ENCODE measurements at places on chromosomes 13 and 19.

- no peak for DNase-seq
Observed at GRCh38 chr13:79456656-79457365, 24.1 kb upstream of the NDFIP2 start.

DNA sequence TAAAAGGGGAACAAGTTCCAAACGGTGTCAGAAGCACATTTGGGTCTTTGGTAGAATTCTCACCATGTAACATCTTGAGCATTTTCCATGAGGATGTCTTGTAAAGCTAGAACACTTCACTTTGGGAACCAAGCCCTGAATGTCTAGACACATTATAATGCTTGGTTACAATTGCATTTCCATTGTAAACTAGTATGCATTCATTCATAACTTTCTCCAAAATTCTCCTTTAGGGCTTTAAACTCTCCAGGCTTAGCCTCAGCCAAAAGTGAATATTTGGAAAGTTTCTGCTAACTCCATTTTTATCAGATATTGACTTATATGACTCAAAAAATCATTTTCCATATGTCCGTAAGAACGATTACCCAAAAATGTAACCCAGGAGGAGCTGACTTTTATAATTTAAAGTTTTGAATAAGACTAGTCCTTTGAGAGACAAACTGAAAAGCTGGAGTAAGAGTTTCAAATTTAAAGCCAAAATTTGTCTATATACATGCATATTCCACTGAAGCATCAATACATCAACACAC lies 1170.4 kb downstream of the EFNB2 start:
- DNase-seq, result no peak

- DNase-seq, result no peak
Observed at GRCh38 chr13:80303225-80303811, 37.6 kb downstream of the SPRY2 start.

DNA sequence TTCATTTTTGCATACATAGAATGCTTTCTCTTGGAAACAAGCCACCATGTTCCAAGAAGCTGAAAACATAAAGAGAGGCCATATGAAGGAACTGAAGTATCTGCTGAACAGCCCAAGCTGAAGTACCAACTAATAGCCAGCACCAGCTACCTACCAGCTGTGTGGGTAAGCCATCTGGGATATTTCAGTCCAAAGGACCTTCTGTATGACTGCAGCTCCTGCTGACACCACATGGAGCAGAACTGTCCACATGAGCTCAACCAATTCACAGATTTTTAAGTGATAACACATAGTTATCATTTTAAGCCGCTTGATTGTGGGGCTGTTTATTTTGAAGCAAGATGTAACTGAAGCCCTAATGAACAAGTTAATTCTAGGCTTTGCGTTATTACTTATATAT lies 621.1 kb upstream of the KLHL1 start:
- DNase-seq, result no peak

- DNase-seq, result peak; percentile 61
Observed at GRCh38 chr19:11694533-11695439, 44.0 kb downstream of the ZNF823 start.

GRCh38 chr19:11373166-11373884 lies 1.1 kb upstream of the SWSAP1 start:
- no peak for DNase-seq

- DNase-seq, result no peak
Observed at GRCh38 chr19:33905473-33905936, 108.8 kb downstream of the KCTD15 start.

DNA sequence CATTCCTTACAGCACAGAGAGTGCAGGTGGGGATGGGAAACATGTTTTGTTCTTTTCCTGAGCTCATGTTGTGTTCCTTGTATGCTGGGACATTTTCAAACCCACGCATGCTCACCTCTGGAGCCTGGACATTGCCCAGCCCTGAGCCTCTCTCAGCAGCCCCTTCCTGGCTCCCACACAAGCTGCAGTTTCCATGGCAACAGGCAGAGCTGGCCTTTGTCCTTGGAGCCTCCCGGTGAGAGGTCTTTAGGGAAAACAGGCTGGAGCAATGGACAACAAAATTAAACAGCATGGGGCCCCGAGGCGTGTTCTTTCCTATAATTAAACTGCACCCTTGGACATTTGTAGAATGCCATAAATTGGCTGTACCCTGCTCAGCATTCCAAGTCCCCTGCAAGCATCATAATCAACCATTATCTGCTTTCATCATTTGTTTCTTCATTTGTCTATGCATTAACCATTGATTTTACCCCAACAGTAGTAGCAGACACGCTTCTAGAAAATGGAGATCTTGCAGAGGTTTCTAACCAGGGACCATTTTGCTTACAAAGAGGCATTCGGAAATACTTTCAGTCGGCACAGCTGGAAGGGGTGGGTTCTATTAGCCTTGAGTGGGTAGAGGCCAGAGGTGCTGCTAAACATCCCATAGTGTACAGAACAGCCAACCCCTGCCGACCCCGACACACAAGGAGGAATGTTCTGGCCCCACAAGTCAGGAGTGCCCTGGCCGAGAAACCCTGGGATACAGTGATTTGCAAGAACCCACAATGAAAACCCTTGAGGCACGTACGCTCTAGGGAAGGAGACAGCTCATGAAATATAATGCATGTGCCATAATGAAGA lies 133.4 kb upstream of the PEG3 start:
- no peak for DNase-seq

- DNase-seq, result no peak
Observed at GRCh38 chr13:102688306-102688973, 6.4 kb downstream of the METTL21C start.

GRCh38 chr13:92972751-92973150 lies 253.9 kb upstream of the GPC6 start:
- no peak for DNase-seq

DNA sequence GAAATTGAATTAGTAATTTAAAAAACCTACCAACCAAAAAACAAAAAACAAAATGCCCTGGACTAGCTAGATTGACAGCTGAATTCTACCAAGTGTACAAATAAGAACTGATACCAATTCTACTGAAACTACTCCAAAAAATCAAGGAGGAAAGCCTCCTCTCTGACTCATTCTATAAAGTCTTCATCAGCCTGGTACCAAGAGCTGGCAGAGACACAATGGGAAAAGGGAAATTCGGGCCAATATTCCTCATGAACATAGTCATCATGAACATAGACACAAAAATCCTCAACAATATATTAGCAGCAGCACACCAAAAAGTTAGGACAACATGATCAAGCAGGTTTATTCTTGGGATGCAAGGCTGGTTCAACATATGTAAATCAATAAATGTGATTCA lies 2667.7 kb upstream of the PCDH20 start:
- DNase-seq, result no peak

DNA sequence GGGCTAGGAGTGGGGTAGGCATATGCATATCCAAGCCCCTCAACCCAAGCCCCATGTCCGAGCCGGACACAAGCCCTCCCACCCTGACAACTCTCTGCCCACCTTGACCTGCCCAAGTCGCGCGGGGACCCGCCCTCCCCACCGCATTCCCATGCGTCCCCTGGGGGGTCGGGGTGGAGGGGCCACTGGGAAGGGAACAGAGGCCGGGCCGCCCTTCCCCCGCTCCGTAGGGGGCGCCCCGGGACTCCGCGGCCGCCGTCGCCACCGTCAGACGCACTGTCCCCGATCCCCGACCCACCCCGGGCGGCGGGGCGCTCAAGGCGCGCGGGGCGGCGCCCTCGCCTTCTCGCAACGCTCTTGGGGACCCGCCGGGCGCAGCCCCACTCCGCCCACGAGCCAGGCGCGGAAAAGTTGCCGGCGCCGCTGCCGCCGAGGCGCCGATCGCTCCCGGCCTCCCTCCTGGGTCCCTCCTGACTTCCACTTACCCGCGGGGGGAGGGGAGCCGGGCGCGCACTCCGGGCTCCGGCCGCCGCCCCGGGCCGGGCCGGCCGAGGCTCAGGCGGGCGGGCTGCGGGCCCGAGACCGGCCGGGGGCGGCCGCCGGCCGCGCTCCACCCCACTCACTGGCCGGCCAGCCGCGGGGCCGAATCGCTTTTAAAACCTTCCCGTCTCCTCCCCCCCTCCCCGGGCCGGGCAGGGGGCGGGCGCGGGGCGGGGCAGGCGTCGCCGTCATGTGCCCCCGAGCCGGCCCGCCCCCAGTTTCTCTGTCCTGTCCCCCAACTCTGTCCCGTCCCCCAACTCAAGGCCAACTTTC lies 34.4 kb upstream of the NANOS3 start:
- DNase-seq, result peak; percentile 71

DNA sequence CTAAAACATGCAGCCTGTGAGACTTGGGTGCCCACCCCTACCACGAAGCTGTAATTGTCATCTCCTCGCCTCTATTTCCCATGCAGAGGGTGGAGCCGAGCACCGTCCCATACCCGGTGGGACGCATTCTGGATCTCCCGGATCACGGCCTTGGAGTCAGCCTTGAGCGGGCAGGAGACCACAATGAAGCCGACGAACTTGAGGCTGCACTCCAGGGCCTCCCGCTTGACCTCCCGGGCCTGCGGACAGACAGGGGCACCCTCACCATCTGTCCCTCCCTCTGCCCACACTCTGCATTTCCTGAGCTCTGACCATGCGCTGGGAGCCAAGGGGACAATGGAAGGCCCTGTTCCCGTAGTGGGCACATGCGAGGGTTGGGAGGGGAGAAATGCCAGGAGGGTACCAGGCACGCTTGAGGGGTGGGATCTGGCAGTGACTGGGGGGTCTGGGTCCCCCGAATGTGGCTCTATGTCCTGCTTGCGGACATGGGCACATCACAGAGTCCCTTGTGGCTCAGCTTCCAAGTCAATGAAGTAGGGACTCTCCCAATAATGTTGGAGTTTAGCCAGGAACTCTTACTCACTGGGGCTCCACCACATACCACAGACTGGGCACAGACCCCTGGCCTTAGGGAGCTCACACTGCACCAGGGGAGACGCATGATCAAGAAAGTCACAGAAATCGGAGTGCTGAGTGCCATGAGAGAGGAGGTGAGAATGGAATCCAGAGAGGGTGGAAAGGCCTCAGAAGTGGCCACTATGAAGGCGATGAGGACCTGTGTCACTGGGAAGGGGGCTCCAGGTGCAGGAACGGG lies 9.2 kb upstream of the GMIP start:
- DNase-seq, result no peak

DNA sequence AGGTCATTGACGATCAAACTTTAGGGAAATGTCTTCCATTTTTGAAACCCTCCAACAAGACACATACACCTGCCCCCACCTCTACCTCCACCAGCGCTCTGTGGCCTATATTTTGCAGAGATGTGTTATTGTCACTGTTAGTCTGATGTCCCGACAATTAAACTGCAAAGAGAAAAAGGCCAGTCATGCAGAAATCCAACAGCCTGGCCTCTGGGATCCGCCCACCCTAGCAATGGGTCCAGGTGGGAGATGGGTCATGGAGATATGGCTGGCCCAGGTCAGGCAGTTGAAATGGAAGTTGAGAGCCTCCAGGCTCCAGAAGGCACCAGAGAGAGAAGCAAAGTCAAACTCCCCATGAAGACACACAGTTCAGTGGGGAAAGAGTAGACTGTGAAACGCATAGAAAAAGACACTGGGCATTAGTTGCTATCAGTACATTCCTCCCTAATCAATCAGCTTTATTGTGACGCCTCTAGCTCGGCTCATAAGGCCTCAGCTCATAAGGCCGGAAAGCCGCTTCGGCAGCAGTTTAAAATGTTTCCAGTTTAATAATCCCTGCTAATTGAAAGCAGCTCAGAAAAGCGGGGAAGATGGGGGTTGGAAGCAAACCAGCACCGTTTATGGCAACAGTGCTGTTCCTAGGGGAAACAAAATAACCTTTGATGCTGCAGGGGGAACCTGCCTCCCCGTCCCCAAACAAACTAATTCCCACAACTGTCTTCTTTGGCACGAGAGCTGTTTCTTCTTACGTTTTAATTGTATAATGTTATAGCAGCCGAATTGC lies 239.7 kb upstream of the ZNF507 start:
- DNase-seq, result no peak

GRCh38 chr13:102012299-102013293 lies 389.3 kb downstream of the FGF14 start:
- DNase-seq, result no peak

- DNase-seq, result no peak
Observed at GRCh38 chr13:110978390-110978789, 63.5 kb upstream of the ANKRD10 start.

DNA sequence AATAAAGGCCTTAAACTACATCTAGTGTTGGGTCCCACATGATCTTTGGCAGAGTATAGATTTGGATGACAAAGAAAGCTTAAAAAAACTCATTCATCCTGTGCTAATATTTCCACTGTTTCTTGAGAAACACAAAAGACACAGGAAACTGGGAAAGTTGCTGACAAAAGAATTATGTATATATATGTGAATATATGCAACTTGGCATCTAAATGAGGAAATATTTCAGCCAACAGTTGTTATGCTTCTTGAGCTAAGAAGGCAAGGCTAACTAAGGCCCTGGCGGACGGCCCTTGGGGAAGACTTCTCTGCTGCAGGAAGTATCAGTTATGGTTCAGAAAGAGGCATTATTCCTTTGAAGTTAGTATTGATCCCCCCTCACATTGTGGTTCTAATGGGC lies 491.8 kb downstream of the DIAPH3 start:
- DNase-seq, result no peak

DNA sequence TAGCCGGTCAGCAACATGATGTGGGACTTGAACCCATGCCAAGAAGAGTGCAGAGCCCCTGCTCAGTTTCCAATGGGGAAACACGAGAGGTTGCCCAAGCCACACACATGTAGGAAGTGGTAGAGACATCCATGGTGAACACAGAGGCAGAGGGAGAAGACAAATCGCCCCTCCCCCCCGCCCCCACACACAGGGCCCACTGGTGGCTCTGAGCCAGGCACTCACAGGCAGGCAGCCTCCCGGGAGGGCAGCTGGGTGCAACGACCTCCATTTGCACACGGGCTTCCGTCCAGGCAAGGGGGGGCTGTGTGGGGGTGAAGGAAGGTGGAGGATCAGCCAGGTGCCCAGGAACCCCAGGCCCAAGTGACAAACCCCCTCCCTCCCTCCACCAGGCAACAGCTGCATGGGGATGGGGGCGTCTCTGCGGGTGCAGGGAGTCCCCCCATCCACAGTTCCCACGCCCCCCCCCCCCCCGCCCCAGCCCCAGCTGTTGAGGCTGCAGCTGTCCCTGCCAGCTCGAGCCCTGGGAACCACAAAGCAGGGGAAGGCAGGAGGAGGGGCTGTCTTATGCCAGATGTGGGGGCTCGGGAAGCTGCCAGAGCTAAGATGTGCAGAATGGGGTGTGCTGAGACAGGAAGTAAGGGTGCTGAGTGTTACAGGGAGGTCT lies 3.4 kb downstream of the NOTCH3 start:
- DNase-seq, result no peak

DNA sequence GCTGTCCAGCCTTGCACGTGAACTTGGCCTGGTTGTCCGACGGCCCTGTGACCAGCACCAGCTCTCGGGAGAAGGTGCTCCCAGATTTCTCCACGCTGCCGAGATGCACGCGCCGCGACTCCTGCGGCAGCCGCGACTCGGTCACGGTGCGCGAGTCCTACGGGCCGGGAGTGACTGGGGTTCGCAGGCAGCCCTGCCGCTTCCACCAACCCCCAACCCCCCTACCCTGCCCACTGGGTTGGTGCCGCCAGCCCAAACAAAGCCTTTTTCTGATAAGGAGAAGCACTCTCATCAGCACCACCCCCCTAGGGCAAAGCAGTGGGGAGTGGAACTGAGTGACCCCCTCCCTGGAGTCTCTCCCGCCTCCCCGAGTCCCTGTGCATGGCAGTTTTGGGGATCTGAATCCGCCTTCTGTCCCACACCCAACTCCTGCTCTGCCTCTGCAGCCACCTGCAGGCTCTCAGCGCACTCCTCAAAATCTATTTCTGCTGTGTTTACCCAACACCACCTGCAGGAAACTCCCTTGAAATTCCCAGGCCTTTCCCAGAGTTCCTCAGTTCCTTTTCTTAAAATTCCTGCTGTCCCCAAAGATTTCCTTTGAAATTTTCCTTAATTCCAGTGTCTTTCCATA lies 6.2 kb downstream of the NPHS1 start:
- DNase-seq, result no peak
